ENCODE measurements at places on chromosomes 7 and 10.
A peak's percentile ranks its signal among the peaks of the same experiment; 100 is the strongest.

GRCh38 chr10:127935071-127935561 lies 28.2 kb downstream of the PTPRE start:
- DNase-seq: peak; percentile 79

DNA sequence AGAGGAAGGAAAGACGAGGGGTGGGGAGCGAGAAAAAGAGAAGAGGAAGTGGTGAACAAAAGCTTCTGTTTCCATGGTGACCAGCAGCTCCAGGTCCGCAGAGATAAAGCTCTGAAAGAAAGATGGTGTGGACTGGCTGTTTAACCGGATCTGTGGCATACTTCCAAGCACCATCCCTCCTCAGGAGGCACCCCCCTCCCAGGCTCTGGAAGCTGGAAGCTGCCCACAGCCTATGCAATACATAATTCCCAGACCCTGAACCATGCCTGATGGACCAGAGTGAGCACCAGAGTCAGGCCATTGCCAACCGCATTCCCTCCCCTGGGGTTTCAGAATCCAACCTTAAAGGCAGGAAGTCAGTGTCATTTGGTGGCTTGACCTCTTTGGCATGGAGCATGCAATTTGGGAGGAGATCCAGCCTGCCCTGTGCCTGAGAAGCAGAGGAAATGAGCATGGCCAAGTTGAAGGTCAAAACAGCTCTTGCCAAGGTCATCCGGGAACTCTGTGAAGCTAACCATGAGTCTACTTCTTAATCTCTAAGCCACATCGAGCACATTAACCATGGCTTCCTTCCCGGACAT lies 22.2 kb upstream of the CPXM2 start:
- DNase-seq: peak; percentile 60

DNA sequence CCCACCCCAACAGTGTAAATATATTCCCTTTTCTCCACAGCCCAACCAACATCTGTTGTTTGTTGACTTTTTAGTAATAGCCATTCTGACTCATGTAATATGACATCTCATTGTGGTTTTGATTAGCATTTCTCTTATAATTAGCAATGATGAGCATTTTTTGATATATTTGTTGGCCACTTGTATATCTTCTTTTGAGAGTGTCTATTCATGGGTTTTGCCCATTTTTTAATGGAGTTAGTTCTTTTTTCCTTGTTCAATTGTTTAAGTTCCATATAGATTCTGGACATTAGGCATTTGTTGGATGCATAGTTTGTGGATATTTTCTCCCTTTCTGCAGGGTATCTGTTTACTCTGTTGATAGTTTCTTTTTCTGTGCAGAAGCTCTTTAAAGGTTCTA lies 340.1 kb downstream of the NXPH1 start:
- no peak for DNase-seq

DNA sequence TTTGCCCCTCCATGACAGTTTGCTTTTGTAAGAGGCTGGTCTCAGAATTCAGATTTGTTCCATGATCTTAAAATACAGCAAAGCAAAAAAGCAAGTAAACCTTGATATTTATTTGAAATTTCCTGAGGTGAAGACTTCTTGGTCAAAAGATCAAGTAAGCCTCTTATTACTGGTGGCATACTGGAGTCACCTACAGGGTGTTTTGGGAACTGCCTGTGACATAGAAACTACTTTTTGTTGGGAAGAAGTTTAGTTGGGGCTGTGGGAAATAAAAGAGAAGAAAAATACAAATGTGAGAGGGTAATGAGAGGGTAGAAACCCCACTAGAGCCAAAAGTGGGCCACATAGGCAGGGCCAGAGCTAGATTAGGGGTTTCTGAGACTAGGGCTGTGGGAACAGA lies 217.9 kb downstream of the OTUD1 start:
- DNase-seq: peak; percentile 30

DNA sequence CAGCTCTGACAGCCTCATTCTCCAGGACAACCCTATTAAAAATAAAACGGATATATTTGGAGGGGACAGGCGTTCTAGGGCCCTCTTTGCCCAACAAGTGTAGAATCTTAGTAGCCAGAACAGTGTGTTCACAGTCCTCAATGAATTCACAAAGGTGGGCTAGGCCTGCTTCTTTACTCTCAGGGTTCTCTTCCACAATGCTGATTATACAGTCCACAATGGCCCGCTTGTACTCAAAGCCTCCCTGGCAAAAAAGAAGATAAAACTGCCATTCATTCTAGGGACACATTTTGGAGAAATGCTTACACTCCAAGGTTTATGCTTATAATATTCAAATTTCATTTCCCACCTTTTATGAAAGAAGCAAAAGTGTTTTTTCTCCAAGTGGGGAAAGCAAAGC lies 62.6 kb downstream of the MEST start:
- no peak for DNase-seq

GRCh38 chr7:36358589-36358988 lies 31.1 kb upstream of the ANLN start:
- DNase-seq: no peak

GRCh38 chr7:6446838-6447580 lies 745 bp downstream of the DAGLB start:
- peak; percentile 91 for DNase-seq

GRCh38 chr10:87734987-87735827 lies 75.5 kb downstream of the PAPSS2 start:
- peak; percentile 50 for DNase-seq

Data from fibroblast of mammary gland (primary cell).